ENCODE measurements at places on chromosomes 2 and 18.

DNA sequence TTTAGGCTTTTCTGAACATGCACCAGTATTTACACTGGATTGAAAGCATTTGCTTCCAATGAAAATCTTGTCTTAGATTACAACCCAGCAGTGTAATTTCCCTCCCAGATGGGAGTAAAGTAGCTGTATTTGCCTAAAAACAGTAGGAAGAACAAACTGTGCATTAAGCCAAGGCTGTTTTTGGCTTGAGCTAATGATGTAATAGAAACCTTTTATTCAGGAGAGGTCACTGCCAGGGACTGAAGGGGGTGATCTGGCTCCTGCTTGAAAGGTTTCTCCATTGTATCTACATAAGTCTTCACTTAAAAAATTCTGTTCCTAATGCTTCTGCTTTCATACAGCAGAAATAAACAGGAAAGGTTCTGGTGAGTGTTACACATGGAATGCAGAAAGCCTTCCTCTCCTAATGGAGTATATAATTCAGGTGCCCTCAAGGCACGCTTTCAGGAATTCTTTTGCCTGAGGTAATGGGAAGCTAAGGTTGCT is 74.4 kb downstream of the MEIS1 start:
- no peak for DNase-seq

DNA sequence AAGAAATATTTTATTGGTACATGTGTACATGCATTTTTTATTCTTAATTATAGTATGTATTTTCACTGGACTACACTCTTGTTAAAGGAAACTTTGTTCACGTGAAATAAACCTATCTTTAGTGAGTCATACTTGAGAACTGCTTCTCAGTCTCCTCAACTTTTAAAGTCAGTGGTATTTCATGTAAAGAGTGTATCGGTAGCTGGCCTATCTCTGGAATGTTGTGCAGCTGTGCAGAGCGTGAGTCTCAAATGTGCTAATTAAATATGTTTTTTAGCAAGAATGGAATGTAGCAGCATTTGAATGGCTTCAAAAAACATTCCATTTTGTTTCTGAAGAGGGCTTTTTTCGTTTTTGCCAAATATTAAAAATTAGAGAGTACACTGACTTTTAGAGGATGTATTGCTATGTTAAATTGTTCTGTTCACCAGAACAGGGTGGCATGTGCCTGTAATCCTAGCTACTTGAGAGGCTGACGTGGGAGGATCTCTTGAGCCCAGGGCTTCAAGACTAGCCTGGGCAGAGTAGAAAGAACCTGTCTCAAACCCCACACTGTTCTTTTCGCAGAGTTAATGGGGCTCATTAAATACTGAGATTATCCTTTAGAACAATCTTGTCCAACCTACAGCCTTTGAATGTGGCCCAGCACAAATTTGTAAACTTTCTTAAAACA is 14.3 kb downstream of the SPTBN1 start:
- no peak for DNase-seq

DNA sequence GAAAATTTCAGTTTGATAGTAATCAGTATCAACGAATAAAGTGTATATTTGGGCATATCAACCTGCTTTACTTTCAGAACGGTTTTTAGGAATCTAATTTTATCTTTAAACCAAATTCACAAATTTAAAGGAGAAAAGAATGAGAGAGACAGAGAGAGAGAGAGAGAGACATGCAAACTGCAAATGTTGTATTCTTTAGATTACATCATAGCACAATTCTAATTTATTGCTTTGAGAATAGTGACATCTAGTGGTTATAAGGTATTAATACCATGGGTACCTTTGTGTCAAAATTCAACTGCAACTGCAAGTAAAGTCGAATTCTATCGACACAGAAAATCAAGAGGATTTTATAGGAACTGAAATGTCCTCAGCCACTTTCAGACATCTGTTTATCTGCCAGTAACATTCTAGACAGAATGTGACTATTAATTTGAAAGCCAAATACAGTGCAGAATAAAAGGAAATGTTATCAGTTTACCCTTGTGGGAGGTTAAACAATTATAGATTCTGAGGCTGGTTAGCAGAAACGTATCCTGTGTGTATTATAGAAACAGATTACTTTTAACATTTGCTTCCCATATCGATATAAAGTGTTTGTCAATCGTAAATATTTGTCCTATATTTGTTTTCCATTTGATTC is 529.8 kb upstream of the VRK2 start:
- no peak for DNase-seq

- DNase-seq: no peak
These were observed 1376.3 kb upstream of the CELF4 start for GRCh38 chr18:38941711-38942561.

DNA sequence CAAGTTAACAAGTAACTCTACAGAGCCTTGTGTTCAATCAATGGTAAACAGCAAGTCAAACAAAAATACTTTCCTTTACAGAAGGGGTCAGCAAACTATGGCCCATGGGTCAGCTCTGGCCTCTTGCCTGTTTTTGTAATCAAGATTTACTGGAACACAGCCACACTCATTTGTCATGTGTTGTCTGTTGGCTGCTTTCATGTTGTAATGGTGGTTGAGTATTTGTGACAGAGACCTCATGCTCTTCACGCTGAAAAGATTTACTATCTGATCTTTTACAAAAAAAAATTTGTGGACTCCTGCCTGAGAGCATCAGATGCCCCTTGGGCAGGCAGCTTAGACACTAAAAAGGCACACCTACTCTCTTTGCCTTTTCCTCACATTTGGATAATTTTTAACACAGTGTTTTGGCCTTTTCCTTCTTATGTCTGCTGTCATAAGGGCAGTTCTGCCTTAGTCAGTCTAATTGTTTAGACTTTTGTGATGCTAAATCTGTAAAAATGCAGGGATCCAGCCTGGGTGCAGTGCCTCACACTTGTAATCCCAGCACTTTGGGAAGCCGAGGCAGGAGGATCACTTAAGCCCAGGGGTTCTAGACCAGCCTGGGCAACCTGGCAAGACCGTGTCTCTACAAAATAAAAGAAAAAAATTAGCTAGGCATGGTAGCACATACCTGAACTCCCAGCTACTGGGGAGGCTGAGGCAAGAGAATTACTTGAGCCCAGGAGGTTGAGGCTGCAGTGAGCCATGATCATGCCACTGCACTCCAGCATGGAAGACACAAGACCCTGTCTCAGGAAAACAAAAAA is 18.3 kb downstream of the IL1B start:
- no peak for DNase-seq

- DNase-seq: no peak
These were observed 149.9 kb downstream of the LOXHD1 start for GRCh38 chr18:46506974-46507586.

GRCh38 chr2:237700512-237701032 is 73.2 kb downstream of the LRRFIP1 start:
- DNase-seq: peak; percentile 58

- no peak for DNase-seq
These were observed 1279.7 kb upstream of the ZEB2 start for GRCh38 chr2:145799595-145800108.

DNA sequence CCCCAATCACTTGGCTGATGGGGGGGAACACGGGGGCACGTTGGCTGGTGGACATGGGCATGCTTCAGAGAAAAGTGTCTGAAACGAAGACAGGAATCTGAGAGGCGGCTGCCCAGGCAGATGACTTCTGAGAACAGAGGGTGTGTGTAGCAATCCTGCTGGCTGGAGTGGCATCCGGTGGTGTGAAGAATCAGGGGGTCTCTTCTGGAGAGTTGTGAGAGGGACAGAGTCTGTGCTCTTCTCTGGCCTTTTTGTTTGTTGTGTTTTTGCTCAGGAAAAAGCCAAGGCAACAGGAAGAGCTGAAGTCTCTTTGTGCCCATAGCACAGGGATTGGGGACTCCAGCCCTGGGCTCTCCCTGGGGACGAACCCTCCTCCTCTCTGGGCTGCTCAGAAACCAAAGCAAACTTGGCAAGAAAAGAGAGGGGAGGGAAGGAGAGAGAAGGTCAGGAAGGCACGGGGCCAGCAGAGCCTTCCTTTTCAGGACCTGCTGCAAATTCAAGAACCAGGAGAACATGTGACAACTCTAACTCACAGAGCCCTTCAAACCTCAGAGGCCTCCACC is 97.0 kb upstream of the SMAD2 start:
- no peak for DNase-seq

DNA sequence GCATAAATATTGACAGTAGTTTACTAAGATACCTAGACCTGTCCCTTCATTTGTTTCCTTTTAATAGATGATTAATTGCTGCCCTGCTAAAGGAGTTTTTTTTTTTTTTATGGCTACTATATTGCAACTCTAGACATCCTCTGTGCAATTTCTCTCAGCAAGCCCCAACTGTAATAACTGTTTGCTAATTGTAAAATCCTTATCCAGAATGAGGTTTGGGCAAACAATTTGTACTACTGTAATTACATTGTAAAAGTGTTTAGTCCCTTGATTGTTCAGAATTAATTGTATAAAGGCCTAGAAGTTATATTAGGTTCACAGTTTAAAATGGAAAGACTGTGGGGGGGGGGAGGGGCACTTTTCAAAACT is 3.7 kb upstream of the MEIS1 start:
- DNase-seq: no peak

All from activated CD4-positive, alpha-beta T cell treated with anti-CD3 and anti-CD28 coated beads for 24 hours (primary cell).